ENCODE measurements at places on chromosomes 2 and 18.

DNA sequence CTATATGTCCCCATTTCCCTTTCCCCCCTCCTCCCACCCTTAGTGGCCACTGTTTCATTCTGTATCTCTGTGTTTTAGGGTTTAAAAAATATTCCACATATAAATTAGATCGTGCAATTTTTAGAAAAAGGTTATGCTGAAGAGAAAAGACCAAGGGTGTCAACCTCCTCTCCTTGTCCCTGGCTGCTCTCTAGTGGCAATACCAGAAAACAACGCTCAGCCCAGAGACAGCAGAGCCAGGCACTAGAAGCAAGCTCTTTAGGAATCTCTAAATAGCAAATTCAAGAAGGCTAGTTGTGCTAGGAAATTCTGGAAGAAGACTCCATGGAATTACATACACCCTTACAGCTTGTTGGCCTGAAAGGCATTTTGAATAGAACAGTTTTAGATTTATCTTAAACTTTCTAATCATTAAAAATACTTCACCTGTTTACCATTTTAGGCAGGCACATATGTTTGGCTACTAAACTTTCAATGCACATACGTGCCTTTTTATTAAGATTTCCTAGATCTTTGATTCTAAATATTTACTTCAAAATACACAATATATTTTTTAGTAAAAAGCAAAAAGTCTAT is 35.1 kb upstream of the RASGRP3 start:
- DNase-seq = peak; percentile 58

DNA sequence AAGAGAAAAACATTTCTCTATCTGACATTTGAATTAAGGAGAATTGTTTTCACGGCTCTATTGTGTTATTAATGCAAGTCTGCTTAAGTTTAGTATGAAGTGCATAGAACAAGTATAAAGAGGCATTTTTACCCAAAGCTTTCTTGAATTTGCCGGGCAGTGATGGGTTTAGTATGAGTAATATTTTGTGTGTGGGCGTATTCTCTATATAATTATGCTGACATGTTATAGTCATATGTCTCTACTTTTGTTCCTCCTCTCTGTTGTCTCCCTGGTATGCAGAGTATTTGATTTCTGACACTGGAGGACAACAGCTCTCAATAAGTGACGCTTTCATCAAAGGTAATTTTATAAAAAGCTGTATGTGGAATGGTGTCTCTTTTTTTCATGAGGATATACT is 45.9 kb downstream of the PIKFYVE start:
- DNase-seq = no peak

- no peak for DNase-seq
These were observed 130.1 kb downstream of the NFATC1 start for GRCh38 chr18:79525556-79526467.

DNA sequence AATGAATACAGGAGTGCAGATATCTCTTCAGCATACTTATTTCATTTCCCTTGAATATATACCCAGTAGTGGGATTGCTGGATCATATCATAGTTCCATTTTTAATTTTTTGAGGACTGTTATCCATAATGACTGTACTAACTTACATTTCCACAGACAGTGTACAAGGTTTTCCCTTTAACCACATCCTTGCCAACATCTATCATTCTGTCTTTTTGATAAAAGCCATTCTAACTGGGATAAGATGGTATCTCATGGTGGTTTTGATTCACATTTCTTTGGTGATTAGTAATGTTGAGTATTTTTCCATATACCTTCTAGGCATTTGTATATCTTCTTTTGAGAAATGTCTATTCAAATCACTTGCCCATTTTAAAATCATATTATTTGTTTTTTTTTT is 325.2 kb downstream of the CYP26B1 start:
- DNase-seq = no peak

- DNase-seq = no peak
These were observed 156.6 kb downstream of the INO80D start for GRCh38 chr2:205929246-205929942.

- DNase-seq = no peak
These were observed 150.6 kb downstream of the RTN4 start for GRCh38 chr2:54899576-54900200.

- DNase-seq = no peak
These were observed 351.0 kb upstream of the POU3F3 start for GRCh38 chr2:104502901-104503300.

GRCh38 chr2:27622921-27623384 is 5.9 kb downstream of the CCDC121 start:
- DNase-seq = no peak

- no peak for DNase-seq
These were observed 17.1 kb upstream of the NFE2L2 start for GRCh38 chr2:177281400-177282180.

DNA sequence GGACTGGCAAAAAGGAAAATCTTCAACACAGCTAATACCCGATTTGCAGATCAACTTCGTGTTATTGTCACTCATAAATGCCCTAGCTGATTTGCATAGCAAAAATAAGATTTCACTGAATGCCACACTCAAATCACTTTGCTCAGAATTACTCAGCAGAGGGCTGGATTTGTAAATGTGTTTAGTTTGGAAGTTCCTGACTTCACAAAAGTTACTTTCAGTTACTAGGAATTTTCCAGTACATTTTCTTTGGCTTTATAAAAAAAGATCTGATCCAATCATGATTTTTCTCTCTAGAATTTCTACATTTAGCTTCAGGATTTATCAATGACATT is 433.3 kb upstream of the ID2 start:
- DNase-seq = no peak

GRCh38 chr2:186503827-186504606 is 18.0 kb downstream of the ZC3H15 start:
- DNase-seq = no peak

DNA sequence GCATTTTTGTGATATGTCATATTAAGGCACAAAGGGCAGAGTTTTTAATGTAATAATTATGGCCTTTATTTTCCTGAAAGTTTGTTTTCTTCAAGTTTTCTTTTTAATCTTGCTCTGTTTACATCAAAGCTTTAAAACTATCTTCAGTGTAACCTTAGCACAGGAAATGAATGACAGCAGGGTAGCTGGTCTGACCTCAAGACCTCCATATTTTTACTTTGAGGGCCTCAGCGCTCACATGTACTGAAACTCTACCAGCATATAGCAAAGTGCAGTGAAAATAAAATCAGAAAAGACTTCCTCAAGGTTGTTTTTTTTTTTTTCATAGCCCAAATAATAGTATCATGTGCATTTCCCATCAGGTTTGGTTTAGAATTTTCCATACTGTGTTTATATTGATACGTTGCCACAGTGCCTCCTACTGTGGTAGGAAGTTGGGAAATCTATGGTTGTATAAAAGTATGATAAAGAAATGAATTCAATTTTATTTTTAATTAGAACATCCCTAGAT is 163.4 kb downstream of the UBE2E3 start:
- no peak for DNase-seq

DNA sequence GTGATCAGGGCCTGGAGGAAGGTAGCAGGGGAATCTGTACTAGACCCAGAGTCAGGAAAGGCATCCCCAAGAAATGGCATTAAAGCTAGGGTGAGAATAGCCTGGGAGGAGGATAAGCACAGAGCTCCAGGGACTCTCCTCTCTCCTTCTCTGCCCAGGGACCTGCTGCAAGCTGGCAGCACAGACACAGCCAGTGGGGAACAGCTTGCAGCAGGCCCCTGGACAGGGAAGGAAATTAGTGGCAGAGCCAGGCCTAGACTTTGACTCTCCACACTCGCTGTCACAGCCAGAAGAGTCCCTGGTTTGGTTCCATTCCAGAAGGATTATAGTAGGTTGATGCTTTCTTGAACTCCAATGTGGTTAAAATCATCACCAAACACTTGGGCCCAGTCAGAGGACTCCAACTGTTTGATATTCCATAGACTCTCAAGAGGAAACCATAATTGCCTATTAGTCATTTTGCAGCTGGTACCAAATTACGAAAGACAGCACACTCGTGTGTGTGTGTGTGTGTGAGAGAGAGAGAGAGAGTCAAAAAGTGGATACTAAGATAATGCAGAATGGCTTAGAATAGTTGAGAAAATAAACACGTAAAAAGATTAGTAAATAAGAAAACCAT is 95.5 kb upstream of the ATP8B1 start:
- DNase-seq = no peak

- DNase-seq = no peak
These were observed 129.3 kb downstream of the PRKCE start for GRCh38 chr2:45780541-45781463.

DNA sequence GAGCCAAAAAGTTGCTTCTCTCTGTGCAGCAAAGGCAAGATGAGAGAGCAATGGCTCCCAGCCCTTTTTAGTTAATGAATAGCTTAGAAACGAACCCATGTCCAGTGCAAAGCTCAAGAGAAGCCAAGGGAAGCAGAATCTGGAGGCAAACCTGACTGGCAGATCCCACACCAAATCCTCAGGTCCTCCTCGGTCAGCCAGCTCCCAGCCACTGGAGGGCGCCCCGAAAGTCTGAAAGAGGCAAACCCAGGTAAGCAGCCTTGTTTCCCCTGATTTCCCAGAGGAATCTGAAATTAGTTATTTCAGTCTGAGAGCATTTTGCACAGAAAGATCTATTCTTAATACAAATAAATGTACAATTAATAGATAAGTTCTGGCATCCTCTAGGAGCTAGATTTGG is 71.3 kb upstream of the PID1 start:
- DNase-seq = peak; percentile 64

DNA sequence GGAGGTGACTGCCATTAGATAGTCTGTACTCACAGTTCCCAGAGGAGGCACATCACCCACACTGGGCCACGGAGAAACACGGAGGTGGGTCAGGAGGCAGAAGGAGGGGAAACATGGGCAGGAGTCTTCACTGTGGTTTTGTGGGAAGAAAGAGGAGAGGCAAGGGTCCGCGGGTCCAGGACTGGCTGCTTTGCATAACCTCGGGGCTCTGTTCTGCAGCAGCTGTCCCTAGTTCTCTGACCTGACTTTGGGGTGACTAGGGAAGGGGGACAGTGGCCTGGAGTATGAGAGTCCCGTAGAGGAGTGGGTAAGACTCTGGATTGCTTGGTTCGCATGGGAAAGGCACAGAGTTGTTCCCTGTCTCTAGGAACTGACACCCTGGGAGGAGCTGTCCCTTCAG is 238.3 kb upstream of the RAB6C start:
- no peak for DNase-seq

- peak; percentile 27 for DNase-seq
These were observed 147.2 kb upstream of the TWIST2 start for GRCh38 chr2:238700506-238701340.

DNA sequence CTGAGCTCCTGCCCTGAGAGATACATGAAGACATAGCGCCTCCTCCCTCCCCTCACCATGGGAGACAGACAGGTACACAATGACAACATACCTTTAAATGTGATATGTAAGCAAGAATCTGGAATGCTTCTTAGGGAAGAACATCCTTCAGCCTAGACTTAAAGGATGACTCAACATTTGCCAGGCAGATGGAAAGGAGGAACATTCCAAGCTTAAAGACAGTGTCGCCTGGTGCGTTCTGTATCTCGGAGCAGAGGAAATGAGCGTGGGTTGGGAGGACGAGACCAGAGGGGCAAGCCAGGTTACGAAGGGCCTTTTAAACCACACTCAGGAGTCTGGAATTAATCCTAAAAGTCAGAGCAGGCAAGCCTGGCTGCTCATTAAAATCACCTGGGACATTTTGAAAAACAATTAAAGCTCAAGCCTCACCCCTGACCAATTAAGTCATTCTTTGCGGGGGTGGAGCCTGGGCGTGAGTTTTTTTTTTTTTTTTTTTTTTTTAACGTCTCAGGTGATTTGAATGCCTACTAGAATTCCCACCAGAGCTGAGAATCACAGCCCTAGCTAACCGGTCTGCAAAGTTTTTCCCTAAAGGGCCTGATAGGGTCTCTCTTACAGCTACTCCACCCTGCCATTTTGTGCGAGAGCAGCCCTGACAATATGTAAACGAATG is 131.2 kb upstream of the SEC11C start:
- no peak for DNase-seq

GRCh38 chr2:168064011-168064998 is 183.1 kb downstream of the STK39 start:
- DNase-seq = no peak

- DNase-seq = no peak
These were observed 162.0 kb upstream of the MC4R start for GRCh38 chr18:60534538-60534937.

DNA sequence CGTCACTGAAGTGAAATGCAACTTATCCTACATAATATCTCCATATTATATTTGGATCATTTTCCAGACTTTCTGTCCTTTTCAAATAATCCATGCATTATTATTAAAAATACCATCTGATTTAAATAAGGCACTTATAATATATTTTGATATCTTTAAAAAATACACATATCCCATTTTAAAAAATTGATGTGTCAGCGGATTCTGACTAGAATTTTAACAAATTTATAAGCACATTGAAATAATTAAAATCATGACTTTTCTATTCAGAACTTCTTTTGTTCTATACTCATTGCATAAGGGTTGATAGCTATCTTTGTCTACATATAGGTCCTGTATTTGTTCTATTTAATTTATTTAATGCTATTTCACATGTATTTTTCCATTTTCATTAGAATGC is 199.0 kb upstream of the DSEL start:
- DNase-seq = no peak

- DNase-seq = no peak
These were observed 38.1 kb downstream of the RPL37A start for GRCh38 chr2:216536734-216537210.

DNA sequence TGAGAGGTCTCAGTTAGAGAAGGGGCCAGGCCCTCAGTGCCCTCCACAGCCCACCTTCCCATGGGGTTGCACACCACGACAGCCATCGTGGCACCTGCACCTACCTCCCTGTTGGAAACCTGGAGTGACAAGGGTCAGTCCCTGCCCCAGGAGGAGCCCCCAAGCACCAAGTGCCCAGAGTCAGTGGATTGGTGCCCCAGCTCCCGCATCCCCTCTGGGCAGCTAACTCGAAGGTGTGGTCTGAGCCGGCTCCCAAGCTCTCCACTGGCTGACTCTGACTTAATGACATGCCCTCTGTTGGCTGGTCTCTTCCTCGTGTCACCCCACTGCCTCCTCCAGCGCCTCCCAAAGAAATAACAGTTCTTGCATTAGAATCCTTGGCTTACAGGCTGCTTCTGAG is 116.4 kb downstream of the NDUFA10 start:
- DNase-seq = peak; percentile 26

DNA sequence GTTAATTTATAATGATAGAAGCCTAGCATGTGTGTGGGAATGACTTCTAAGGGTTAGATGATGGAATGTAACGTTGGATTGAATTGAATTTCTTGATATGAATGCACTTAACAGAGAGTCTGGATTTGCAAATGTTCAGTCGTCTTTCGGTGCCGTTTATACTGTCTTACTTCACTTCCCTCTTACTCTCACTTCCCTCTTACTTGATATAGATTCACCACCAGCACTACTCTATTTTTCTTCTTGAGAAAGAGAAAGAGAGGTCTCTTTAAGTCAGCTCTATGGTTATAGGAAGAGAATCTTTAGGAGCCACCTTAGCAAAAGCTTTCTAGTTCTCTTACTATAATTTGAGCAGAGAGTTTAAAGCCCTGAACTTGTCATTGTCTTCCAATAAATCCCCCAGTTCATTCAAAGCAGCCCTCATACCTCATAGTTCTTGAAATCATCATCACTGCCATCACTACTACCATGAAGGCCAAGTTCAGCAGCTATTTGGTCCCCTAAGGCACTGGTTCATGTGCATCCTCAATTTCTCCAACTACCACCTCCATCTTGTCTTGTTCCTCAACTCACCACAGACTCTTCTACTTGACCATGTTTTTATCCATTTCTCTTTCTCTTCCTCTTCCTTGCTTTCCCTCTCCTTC is 501.7 kb upstream of the TCF4 start:
- no peak for DNase-seq

All from ecto neural progenitor cell (in vitro differentiated cells).